ENCODE measurements at places on chromosomes 1 and 21.

DNA sequence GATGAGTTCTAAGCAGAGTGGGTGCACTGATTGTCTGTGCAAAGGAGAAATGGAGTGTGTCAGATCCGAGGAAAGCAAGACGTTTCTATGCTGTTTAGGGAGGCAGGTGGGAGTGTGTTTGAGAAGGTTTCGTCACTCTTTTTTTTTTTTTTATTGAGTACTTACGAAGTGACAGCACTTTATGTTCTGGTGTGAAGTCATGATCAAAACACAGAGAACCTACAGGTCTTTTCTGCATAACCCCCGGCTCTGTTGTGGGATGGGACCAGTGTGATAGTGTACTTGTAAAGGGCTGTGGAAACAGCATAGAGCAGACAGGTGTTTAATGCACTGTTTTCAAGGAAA lies 26.7 kb downstream of the MIA3 start:
- no peak for DNase-seq

GRCh38 chr1:219659005-219659600 lies 46.2 kb upstream of the ZC3H11B start:
- DNase-seq = no peak

- DNase-seq = no peak
These were observed 10.1 kb downstream of the ZC3H12A start for GRCh38 chr1:37484325-37485051.

- no peak for DNase-seq
These were observed 198.0 kb upstream of the ZP4 start for GRCh38 chr1:238088560-238089290.
